ENCODE measurements at places on chromosomes 12 and 14. TPM values are rescaled to one million over a fixed set of nuclear protein-coding genes. Genes with fewer than 3 reads are reported as not detected.

The PLA2G1B gene
- total RNA-seq, result 0.75 TPM

The TRPV4 gene
- total RNA-seq, result 0.13 TPM

The TAS2R30 gene
- total RNA-seq, result 4.3 TPM

The TDRD9 gene
- total RNA-seq, result 0.22 TPM

The SOAT2 gene
- total RNA-seq, result 0.04 TPM

The VWF gene
- 47.8 TPM for total RNA-seq

The SERPINA10 gene
- not detected for total RNA-seq

The GALNT8 gene
- total RNA-seq, result 5.5 TPM

The SYNDIG1L gene
- 0.04 TPM for total RNA-seq

The MARS1 gene
- 82.0 TPM for total RNA-seq

The HIP1R gene
- 6.6 TPM for total RNA-seq

The EFCAB11 gene
- total RNA-seq, result 8.6 TPM

The DLK1 gene
- 377 TPM for total RNA-seq

The REM2 gene
- total RNA-seq, result 0.13 TPM

The C12orf50 gene
- total RNA-seq, result 0.09 TPM

The WNK1 gene
- 53.6 TPM for total RNA-seq

The LYZ gene
- 11.3 TPM for total RNA-seq

The NOVA1 gene
- 7.9 TPM for total RNA-seq

The COX8C gene
- not detected for total RNA-seq

The PTCSC3 gene
- not detected for total RNA-seq

The RPGRIP1 gene
- total RNA-seq, result 0.18 TPM

The DDX51 gene
- total RNA-seq, result 5.7 TPM

The PROX2 gene
- total RNA-seq, result not detected

The FOXA1 gene
- total RNA-seq, result 0.09 TPM

The B3GNT4 gene
- total RNA-seq, result 0.04 TPM

The PSMC1 gene
- 146 TPM for total RNA-seq

The CLEC7A gene
- total RNA-seq, result 1.2 TPM

The ARHGAP9 gene
- 3.6 TPM for total RNA-seq

The OR4K15 gene
- total RNA-seq, result not detected

The MYH6 gene
- 0.66 TPM for total RNA-seq

The SLC2A13 gene
- total RNA-seq, result 6.4 TPM

The LMNTD1 gene
- total RNA-seq, result 0.18 TPM

The CABP1 gene
- 2.3 TPM for total RNA-seq
